ENCODE measurements at places on chromosomes 6 and 20.

GRCh38 chr6:391559-392440, at the start of gene IRF4:
Gene IRF4 (plus strand): TSS chr6:391752. CDS start chr6:393153, 1,401 bp downstream.
- DNase-seq, result peak; percentile 56

DNA sequence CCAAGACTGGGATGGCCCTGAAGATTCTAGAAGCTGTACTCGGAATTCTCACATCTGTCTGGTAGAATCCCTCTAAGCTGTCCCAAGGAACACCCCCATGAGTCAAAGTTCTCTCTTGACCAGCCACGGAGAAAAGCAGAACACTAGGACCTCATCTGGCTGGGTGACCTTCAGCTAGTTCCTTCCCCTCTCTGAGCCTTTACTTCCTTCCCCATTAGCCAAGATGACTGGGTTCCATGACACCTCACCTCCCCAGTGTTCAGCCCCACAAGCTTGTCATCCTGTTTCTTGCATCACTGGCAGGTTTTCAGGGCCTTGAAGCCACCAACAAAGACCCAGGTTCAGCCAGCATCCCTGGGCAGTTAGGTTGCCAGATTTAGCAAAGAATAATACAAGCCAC, 47.8 kb downstream of the MAFB start:
- no peak for DNase-seq

- DNase-seq, result no peak
Measured at GRCh38 chr6:79607000-79607399, 24.1 kb upstream of the SH3BGRL2 start.

DNA sequence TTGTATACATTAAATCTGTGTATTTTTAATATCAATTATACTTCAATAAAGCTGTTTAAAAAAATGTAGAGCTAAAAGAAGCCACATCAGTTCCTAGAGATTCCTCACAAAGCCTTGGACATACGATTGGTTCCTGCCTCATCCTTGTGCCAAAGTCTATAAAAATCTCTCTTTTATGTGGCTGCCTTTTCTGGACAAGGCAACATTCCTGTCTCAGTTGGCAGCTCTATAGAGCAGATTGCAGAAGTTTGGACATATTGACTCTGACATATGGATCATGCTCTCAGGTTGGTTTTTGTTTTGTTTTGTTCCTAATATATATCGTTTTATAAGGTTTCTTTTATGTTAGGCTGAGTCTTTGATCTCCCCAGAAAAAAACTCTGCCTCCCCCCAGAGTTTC, 148.9 kb downstream of the MAFB start:
- DNase-seq, result no peak

DNA sequence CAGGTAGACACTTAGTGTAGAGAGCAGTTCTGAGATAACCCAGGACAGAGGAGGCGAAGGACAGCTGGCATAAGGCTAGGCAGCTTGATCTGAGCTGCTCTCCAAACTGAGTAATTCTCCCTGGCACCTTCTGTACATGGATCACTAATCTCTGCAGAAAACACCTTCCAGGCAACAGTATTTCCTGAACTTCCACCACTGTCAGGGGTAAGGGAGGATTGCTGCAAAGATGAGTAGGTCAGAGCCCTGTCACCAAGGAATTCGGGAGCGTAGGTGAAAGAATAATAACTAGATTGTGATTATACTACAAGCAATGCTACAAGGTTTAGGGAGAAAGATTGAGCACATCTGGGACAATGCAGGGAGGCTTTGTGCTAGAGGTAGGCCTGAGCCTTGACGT, 1.9 kb downstream of the HM13 start:
- no peak for DNase-seq
